Neuronal stem cell (in vitro differentiated cells): ENCODE measurements at places on chromosomes 3 and 15.
A peak's percentile ranks its signal among the peaks of the same experiment; 100 is the strongest.

DNA sequence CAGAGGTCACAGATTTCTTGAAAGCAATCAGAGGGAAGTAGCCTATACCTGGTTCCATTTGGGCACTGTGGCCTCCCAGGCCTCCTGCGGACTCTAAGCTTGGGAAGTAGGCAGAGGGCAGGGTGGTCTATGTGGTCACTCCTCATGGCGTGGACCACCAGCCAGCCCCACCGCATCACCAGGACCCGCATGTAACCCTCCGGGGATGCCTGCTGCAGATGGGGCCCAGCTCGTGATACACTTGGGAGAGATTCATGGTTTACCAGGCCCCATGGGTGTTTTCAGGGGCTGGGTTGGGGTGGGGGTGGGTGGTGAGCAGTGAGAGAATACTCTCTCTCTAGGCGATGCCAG lies 123.7 kb downstream of the ASB7 start:
- no peak for DNase-seq

GRCh38 chr3:195173657-195174056 lies 97.3 kb downstream of the XXYLT1 start:
- no peak for DNase-seq

GRCh38 chr3:52077925-52078324 lies 21.6 kb upstream of the DUSP7 start:
- DNase-seq, result no peak

DNA sequence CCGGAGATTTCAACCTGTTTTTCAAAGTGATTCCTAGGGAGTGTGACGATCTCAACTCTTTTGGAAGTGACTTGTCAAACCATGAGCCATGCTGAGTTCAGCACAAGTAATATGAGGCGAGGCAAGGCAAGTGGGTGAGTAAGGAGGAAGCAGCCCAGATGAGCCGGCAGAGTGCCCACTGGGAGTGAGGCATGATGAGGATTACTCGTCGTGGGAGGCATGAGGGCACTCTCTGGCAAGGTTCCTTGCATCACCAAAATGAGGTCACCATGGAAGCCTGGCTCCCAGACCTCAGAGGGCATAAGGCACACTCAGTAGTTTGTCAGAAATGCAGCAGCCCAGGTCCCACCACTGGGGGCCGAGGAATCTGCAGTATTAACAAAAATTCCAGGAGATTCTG lies 636.1 kb downstream of the MAGI1 start:
- no peak for DNase-seq

GRCh38 chr3:155743606-155744005 lies 1.3 kb downstream of the PLCH1 start:
- DNase-seq, result no peak

DNA sequence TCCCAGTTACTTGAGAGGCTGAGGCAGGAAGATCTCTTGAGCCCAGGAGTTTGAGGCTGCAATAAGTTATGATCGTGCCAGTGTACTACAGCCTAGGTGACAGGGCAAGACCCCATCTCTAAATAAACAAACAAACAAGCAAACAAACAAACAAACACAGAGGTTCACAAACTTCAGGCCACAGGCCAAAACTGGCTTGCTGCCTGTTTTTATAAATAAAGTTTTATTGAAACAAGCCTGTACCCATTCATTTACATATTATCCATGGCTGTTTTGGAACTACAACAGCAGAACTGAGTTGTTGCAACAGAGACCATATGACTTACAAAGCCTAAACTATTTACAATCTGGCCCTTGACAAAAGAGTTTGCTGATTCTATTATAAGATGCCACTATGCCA lies 6.5 kb downstream of the DYNC1LI1 start:
- DNase-seq, result no peak

GRCh38 chr3:75218577-75218976 lies 445.6 kb upstream of the FRG2C start:
- DNase-seq, result no peak

GRCh38 chr15:48315041-48315440 lies 16.2 kb upstream of the DUT start:
- peak; percentile 18 for DNase-seq

DNA sequence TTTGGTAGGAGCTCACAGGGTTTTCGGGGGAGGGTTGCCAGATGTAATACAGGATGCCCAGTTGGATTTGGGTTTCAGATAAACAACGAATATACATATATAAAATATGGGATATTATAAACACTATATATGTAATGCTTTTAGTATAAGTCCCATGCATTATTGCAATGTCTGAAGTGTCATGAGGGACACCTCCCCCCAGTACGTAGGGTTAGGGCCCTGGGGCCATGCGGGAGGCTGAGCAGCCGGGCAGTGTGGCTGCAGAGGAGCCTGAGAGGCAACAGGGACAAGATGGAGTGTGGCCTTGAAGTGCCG lies 148.9 kb downstream of the SMAD6 start:
- no peak for DNase-seq

DNA sequence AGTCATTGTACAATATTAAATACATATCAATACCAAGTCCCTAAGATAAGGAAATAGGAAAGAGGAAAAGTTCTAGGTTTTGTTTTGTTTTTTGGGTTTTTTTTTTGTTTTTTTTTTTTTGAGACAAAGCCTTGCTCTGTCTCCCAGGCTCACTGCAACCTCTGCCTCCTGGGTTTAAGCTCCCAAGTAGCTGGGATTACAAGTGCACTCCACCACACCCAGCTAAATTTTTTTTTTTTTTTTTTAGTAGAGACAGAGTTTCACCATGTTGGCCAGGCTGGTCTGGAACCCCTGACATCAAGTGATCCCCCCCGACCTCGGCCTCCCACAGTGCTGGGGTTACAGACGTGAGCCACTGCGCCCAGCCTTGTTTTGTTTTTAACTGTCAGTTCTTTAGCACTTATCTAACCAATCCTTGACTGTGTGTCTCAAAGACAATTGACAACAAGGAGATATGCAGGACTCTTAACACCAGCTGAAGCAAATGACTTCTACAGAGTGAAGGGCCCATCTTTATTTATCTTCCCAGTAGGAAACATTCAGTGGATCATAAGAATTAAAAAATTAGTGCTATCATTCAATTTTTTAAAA lies 100.0 kb upstream of the RAP2B start:
- no peak for DNase-seq

DNA sequence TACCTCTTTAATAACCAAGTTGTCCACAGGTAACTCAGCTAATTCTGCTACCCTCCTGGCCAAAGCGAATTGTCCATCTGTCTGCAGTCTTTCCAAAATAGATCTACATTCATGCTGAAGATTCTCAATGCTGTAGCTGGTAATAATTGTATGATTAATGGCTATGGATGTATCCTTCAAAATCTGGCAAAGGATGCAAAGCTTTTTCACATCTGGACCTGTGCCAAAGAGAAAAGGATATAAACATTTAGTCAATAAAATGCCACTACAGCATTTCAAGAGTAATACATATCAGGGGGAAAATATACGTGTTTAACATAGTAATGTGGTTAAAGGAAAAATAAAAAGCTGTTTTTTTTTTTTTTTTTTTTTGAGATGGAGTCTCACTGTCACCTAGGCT lies 48.7 kb downstream of the EIF3J start:
- DNase-seq, result no peak

DNA sequence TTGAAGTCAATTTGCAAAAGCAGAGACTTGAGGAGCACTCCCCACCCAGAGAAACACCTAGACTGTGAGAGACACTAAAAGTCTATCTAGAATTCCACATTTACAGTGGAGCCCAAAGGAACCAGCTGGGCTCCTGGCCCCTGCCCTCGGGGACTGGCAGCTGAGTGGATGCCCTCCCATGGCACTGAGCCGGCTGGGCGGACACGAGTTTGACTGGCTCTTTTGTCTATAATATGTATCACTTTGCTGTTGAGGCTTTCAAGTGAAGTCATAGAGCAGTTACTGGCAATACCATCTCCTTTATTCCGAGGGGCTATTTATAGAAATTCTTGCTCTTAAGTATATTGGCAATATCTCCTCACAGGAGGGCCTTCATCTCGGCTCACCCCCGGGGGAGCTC lies 65.8 kb upstream of the TNFAIP8L3 start:
- DNase-seq, result no peak

DNA sequence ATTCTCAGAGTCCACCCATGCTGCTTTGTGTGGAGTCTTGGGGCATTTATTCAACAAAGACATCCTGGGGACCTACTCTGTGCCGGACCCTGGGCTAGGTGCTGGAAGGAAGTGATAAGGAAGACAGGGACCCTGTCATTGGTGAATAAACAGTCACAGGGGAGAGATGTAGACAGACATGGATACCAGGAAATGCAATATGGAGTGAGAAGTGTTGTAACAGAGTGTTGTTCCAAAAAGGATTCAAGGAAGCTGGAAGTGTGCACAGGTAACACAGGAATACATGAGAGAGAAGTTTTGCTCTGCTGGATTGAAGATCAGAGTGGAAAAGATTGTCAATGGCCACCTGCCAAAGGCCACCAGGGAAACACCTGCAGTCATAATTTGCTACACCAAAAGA lies 89.0 kb downstream of the PDCD6IP start:
- DNase-seq, result no peak

GRCh38 chr3:138097192-138098172 lies 17.9 kb downstream of the DZIP1L start:
- DNase-seq, result no peak
